ENCODE measurements at places on chromosomes 4 and X.

- DNase-seq: no peak
These were observed 32.1 kb upstream of the PAQR3 start for GRCh38 chr4:78971326-78971725.

- DNase-seq: no peak
These were observed 51.3 kb downstream of the PCDH19 start for GRCh38 chrX:100358766-100359165.

- no peak for DNase-seq
These were observed 140.1 kb upstream of the TRAM1L1 start for GRCh38 chr4:117225471-117225870.

- DNase-seq: no peak
These were observed 8.6 kb upstream of the PDHA1 start for GRCh38 chrX:19334945-19335626.

- no peak for DNase-seq
These were observed 180.2 kb downstream of the RBM46 start for GRCh38 chr4:154961263-154961662.

Measured in stimulated activated CD4-positive, alpha-beta T cell treated with anti-CD3 and anti-CD28 coated beads, TNF-alpha, amount 100 ng/mL, for 24 hours (primary cell).